ENCODE measurements at places on chromosomes 5 and 9. TPM values are rescaled to one million over a fixed set of nuclear protein-coding genes. Genes with fewer than 3 reads are reported as not detected.
A peak's percentile ranks its signal among the peaks of the same experiment; 100 is the strongest.

The LCN9 gene
- not detected for polyA plus RNA-seq

The MARVELD2 gene
- 5.6 TPM for polyA plus RNA-seq

The PCDHB10 gene
- 0.30 TPM for polyA plus RNA-seq

The BNIP1 gene
- polyA plus RNA-seq = 11.3 TPM

The ZDHHC11B gene
- polyA plus RNA-seq = 19.9 TPM

The SHOC1 gene
- 0.07 TPM for polyA plus RNA-seq

The GAS1 gene
- 3.6 TPM for polyA plus RNA-seq

The IFNW1 gene
- polyA plus RNA-seq = not detected

The CDKN2B gene
- 2.2 TPM for polyA plus RNA-seq

DNA sequence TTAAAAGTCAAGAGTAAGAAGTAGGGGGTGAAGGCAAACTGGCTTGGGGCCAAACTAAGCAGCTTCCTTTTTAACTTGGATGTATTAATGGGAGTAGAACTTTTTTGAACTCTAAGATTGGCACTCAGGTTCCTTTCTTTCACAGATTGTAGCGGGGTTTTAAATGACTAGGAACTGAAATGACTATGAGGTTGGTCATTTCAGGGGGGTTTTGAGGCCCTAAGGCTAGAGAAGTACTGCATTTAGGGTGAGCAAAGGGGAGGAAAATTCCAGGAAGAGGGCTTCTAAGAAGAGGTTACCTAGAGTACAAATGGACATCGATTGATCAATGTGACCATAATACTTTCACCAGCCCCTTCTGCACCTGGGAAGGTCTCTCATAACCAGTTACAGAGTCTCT, 381.8 kb downstream of the MLLT3 start:
- DNase-seq = no peak

- DNase-seq = no peak
These were observed 51.3 kb downstream of the LMX1B start for GRCh38 chr9:126664900-126665643.

GRCh38 chr5:33968211-33969005, 16.1 kb downstream of the SLC45A2 start:
- DNase-seq = no peak

GRCh38 chr9:21592063-21592338, 109.9 kb upstream of the IFNE start:
- DNase-seq = no peak

DNA sequence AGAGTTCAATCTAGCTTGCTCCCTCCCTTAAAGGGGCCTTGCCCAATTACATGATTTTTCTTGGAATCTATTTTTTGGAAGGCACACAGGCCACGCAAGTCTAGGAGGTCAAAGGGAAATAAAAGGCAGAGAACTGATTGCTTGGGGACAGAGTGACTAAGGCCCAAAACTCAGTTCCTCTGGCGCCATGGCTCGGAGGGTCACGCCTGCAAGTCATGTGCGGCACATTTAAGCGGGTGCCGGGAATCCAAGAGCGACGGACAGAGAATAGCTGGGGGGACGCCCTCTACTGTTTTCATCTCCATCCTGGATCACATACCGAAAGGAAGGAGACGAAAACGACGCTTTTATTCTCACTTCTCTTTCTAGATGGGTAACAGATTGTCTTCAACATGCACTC, 78.6 kb downstream of the FREM1 start:
- DNase-seq = no peak

DNA sequence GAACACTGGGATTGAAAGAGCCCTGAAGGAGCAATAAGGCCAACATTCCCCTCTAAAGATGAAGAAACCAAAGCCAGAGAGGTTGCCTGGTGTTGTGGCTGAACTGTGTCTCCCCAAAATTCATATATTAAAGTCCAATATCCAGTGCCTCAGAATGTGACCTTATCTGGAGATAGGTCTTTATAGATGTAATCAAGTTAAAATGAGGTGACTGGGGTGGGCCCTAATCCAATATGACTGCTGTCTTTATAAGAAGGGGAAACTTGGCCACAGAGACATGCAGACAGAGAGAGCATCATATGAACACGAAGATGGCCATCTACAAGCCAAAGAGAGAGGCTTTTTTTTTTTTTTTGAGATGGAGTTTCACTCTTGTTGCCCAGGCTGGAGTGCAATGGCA, 66.9 kb upstream of the PLPP1 start:
- DNase-seq = no peak

DNA sequence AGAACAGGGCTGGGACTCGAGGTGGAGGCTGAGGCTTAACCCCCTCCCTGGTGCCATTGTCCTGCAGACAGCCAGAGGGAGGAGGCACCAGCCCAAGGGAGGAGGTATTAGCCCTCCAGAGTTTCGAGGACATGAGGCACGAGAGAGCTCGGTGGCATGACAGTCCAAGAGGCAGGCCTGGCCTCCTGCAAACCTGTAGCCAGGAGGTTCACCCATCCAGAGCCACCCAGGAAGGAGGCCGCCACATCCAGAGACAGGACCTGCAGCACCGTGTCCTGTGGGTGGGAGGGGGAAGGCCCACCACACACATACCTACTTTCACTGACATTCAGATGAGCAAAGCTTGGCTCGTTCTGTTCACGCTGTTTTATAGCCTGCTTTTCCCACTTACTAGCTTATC, 75.2 kb upstream of the ADAMTS2 start:
- DNase-seq = no peak

DNA sequence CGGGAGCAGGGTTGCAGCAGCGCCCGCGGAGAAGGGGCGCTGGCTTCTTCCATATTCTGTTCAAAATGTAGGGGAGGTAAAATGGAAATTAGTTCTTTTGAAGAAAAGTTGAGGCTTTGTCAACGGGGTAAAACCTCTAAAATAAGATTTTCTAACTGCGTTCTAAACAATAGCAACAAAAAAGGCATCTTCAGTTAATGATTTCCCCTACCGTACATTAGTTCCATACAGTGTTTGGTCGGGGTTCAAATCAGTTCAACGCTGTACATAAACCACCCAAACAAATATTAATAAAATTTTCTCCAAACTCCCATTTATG, 343 bp upstream of the FANCC start:
- no peak for DNase-seq

DNA sequence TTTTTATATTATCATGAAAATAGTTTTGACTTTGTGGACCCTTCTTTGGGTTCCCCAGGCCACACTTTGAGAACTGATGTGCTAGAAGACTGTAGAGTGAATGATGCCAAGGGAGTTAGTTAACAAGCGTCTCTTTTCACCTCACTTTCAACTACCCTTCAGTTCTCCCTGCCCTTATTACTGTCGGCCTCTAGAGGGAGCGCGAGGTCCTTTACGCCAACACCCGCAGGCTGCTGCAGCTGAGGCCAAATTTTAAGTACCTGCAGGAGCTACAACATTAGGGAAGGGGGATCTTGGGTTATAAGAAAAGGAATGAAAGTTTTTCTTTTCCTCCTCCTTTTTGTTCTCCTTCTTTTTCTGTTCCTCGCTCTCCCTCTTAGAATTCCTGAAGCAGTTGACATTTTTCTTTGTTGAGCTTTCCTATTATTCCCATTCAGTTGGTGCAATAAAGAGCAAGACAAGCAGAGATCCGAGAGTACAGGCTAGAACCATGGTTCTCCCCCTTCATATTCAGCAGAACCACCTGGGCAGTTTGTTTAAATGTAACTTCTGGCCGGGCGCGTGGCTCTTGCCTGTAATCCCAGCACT, 84.0 kb downstream of the ZFAND5 start:
- DNase-seq = peak; percentile 50

DNA sequence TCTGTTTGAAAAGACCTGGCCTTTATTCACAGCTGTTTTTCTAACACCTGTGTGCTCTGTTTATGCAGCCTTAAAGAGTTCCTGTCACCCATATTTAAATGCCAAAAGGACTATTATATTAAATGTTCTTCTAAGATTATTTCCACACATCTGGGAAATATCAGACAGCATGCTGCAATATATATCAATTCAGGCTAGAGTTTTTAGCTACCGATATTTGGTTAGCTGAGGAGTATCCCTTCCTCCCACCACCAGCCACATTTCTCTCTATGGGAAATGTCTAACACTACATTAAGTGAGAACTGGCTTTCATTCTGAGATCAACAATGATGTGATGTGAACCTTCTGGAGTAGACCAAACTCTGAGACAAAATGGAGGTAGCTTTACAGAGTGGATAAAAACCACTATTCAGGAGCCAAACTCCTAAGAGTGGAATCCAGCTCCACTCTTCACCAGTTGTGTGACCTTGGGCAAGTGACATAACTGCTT, 509.2 kb downstream of the ZNF608 start:
- no peak for DNase-seq

- no peak for DNase-seq
These were observed 77.8 kb downstream of the RALGPS1 start for GRCh38 chr9:126992427-126992826.

- no peak for DNase-seq
These were observed 326.9 kb downstream of the ARHGEF28 start for GRCh38 chr5:73952872-73953271.

- no peak for DNase-seq
These were observed 318.0 kb downstream of the ACTL7B start for GRCh38 chr9:108537756-108538155.

GRCh38 chr9:138021251-138022056, 143.9 kb downstream of the CACNA1B start:
- DNase-seq = no peak

Measured in pancreas (tissue), 10 donors.